ENCODE measurements at places on chromosomes 2 and 18.

- no peak for DNase-seq
Observed at GRCh38 chr2:149765636-149766035, 178.1 kb upstream of the MMADHC start.

DNA sequence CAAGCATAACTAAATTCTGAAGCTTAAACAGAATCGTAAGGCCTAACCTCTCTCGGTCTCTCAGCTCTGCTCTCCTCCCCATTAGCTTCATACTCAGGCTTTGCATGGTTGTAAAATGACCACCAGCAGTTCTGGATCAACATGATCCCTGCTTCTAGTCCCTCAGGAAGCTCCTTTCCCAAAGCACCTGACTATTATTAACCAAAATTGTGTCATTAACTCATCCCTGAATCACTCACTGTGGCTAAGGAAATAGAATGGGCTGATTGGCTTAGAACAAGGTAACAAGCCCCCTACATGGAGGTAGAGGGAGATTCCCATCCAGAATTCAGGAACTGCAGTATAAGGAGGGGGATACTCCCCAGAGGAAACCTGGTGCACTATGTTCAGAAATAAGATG, 448.3 kb downstream of the ARHGAP15 start:
- no peak for DNase-seq

DNA sequence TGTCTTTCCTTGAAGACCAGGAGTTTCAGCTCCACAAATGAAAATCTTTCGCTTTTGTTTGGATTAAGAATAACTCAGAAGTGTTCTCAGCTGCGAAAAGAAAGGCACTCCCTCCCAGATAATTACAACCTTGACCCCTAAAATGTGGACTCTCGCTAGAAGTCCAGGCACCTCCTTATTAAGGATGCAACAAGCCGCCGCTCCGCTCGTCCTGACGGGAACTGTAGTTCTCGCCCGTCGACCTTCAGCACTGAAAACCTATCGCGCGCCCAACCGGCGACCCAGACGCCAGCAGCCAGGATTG, 559 bp downstream of the IMMT start:
- no peak for DNase-seq

DNA sequence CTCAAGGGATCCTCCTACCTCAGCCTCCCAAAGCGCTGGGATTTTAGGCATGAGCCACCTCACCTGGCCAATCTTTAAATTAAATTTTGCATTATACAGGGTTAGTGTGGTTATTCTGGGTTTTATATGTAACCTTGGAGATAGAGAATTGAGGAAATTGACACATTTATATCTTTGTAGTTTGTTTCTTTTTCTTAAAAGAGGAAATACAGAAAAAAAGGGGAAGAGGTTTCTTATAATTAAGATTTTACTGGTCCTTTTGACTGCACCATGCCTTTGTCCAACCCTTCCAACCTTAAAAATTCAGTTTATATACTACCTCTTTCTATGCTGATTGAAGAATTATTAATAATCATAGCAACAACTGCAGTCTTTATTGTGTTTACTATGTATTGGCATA, 210.1 kb upstream of the STON1 start:
- no peak for DNase-seq

Measured in GOT3 (cell line).